Right lobe of liver (tissue), 6 donors: ENCODE measurements at places on chromosomes 2 and 18. TPM values are rescaled to one million over a fixed set of nuclear protein-coding genes. Genes with fewer than 3 reads are reported as not detected.

- no peaks in the 10 kb centered on the region for H3K4me1 ChIP-seq
- H3K4me3 ChIP-seq: no peak overlapping the region
- H3K36me3 ChIP-seq: no peaks in the 10 kb centered on the region
Observed at GRCh38 chr2:174788291-174788929, 24.1 kb upstream of the CHRNA1 start.

DNA sequence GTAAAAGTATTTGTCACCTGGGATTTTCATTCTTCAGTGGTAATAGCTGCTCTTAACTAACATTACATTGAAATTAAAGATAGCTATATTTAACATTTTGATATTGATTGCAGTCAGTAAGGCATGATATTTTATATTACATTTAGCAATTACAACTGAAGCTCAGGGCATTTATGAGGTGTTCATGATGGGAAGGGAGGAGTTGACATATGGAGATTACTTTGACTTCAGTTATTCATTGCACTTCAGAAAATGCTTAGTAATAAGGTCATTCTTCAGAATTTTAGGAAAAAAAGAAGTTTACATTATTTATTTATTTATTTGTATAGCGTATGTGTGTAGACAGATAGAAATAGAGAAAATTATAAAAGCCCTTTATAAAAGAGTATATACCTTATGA lies 352.0 kb downstream of the GALNT13 start:
- no peak for DNase-seq
- no peaks in the 10 kb centered on the region for H3K4me1 ChIP-seq
- no peaks in the 10 kb centered on the region for H3K27me3 ChIP-seq

DNA sequence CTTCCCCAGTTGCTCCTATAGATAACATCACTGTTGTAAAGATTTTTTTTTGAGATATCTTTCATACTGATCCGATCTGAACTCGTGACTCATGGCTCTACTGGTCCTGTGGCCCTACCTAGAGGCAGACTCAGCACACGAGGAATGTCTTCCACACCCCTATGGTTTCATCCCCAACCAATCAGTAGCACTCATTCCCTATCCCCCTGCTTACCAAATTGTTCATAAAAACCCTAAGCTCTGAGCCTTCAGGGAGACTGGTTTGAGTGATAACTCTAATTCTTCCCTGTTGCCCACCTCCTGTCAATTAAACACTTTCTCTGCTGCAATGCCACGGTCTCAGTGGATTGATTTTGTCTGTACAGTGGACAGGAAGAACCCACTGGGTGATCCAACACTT lies 4.2 kb upstream of the SAP130 start:
- H3K4me3 ChIP-seq: no peak overlapping the region
- no peak for DNase-seq
- H3K27me3 ChIP-seq: no peaks in the 10 kb centered on the region
- no peaks in the 10 kb centered on the region for H3K36me3 ChIP-seq
- no peak overlapping the region for H3K27ac ChIP-seq
- no peaks in the 10 kb centered on the region for H3K4me1 ChIP-seq

DNA sequence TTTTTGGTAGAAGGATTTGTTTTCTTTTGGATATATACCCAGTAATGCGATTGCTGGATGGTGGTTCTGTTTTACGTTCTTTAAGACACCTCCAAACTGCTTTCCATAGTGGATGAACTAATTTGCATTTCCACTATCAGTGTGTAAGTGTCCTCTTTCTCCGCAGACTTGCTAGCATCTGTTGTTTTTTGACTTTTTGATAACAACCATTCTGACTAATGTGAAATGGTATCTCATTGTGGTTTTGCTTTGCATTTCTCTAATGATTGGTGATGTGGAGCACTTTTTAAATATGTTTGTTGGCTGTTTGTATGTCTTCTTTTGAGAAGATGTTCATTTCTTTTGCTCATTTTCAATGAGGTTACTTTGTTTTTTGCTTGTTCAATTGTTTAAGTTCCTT lies 260.9 kb upstream of the CWC22 start:
- H3K36me3 ChIP-seq: no peaks in the 10 kb centered on the region
- no peaks in the 10 kb centered on the region for H3K4me1 ChIP-seq
- DNase-seq: no peak
- H3K4me3 ChIP-seq: no peak overlapping the region
- no peak overlapping the region for H3K27ac ChIP-seq
- no peaks in the 10 kb centered on the region for H3K27me3 ChIP-seq

DNA sequence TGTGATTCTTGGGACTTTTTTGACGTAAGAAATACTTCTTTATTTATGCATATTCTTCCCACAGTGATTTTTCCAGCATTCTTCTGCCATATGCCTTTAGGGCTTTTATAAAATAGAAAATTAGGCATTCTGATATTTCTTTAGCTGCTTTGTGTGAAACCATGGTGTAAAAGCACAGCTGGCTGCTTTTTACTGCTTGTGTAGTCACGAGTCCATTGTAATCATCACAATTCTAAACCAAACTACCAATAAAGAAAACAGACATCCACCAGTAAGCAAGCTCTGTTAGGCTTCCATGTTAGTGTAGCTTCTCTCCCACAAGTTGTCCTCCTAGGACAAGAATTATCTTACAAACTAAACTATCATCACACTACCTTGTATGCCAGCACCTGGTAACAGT lies 62.6 kb downstream of the EIF5B start:
- no peak overlapping the region for H3K27ac ChIP-seq
- no peak overlapping the region for H3K4me3 ChIP-seq
- DNase-seq: no peak
- H3K27me3 ChIP-seq: no peaks in the 10 kb centered on the region
- H3K36me3 ChIP-seq: peaks cover 10% of the 10 kb centered on the region

DNA sequence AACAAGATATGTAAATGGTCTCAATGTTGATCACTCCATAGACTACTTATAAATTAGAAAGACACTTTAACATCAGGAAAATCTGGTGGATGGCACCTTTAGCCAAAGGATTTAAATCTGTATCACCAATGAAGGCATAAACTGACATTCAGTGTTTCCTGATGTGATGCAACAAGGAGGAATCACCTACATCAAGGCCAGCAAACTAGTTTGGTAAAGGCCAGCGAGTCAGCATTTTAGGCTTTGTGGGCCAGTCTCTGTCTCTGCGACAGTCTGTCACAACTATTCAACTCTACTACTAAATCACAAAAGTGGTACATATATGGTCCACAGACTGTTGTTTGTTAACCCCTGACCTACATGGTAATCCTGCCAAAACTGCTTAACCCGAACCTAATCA lies 33.3 kb downstream of the C2orf76 start:
- no peaks in the 10 kb centered on the region for H3K36me3 ChIP-seq
- no peak for DNase-seq
- H3K4me3 ChIP-seq: no peak overlapping the region
- H3K27me3 ChIP-seq: no peaks in the 10 kb centered on the region
- no peak overlapping the region for H3K27ac ChIP-seq
- no peaks in the 10 kb centered on the region for H3K4me1 ChIP-seq

DNA sequence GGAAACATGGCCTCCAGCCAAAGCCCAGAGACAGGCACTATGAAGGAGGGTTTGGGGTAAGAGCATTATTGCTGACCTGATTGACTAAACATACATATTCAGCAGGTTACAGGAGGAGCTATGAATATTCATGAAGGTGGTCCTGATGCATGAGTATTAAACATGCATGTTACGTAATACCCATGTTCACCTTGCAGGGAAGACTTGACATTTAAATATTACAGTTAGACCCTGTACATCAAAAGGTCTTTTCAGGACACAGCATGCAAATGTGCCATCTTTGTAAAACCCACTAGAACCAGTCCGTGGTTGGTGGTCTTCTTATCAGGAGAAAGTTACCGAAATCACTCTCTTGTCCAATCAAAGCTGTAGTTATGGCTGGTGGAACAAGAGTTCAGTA lies 59.9 kb downstream of the XRCC5 start:
- no peaks in the 10 kb centered on the region for H3K4me1 ChIP-seq
- no peaks in the 10 kb centered on the region for H3K27me3 ChIP-seq
- no peaks in the 10 kb centered on the region for H3K36me3 ChIP-seq
- no peak overlapping the region for H3K27ac ChIP-seq
- no peak overlapping the region for H3K4me3 ChIP-seq
- DNase-seq: no peak

DNA sequence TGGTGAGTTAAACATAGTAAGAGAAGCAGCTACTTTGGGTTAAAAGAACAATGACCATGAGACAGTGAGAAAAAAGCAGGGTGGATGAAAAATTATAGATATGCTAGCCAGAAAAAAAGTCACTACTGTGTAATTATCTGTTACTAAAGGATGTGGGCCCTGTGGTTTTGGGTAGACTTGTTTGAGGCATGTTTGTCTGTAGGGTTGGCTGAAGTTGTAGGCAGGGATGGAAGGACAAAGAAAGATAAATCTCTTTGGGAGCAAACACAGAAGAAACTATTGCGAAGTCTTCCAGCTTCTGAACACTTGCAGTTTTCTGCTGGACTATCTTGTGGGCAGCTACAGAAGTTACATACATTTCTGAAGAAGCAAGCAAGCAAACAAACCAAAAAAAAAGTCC lies 28.2 kb downstream of the RND3 start:
- H3K4me3 ChIP-seq: no peak overlapping the region
- H3K27me3 ChIP-seq: no peaks in the 10 kb centered on the region
- H3K4me1 ChIP-seq: no peaks in the 10 kb centered on the region
- H3K27ac ChIP-seq: no peak overlapping the region

GRCh38 chr2:216920143-216920876 lies 60.4 kb upstream of the TNP1 start:
- H3K27me3 ChIP-seq: no peaks in the 10 kb centered on the region
- H3K27ac ChIP-seq: no peak overlapping the region
- no peak overlapping the region for H3K4me3 ChIP-seq
- H3K36me3 ChIP-seq: no peaks in the 10 kb centered on the region
- DNase-seq: no peak
- no peaks in the 10 kb centered on the region for H3K4me1 ChIP-seq

Gene ALKAL2
- 1.9 TPM for total RNA-seq

Gene NDC80
- total RNA-seq: 0.55 TPM

Gene BCL2L11
- total RNA-seq: 13.0 TPM

Gene TTN
- total RNA-seq: 0.70 TPM

Gene KCNG2
- total RNA-seq: not detected
